ENCODE measurements at places on chromosomes 2 and 18. TPM values are rescaled to one million over a fixed set of nuclear protein-coding genes. Genes with fewer than 3 reads are reported as not detected.

The PSMA8 gene
- 1.4 TPM for polyA plus RNA-seq

The AFF3 gene
- polyA plus RNA-seq = 7.4 TPM

The NEU2 gene
- polyA plus RNA-seq = not detected

The ATP6V1B1 gene
- polyA plus RNA-seq = not detected

The CTDP1 gene
- 6.6 TPM for polyA plus RNA-seq

The IL1A gene
- polyA plus RNA-seq = not detected

The ELOA2 gene
- polyA plus RNA-seq = not detected

The SPATA3 gene
- polyA plus RNA-seq = not detected

The GCG gene
- not detected for polyA plus RNA-seq

DNA sequence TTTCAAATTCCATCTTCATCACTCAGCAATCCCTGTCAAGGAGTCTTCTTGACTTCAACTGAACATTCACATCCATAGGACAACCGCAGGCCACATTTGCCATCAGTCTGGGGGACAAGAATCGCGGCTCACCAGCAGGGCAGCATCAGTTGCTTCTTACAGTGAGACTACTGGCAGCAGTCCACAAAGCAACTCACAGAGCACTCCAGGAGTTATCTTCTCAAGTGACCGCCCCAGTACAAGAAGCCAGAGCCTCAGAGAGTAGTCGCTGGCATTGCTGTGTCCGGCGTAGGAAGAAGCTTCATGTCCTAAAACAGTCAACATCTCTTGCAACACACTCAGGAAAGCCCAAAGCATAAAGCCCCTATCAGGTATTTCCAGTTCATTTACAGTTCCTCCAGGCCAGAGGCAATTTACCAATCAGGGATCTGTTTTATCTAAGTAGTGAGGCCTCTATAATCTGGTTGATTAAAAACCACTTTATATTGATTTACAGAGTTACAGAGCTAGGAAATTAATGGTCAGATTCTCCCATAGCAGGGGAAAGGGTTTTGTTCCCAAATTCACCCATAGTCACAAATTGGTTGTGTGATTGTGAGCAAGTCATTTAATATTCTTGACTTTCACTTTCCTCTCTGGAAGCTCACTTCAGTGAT is 177.3 kb downstream of the NBAS start:
- H3K27me3 ChIP-seq = no peaks in the 10 kb centered on the region
- H3K36me3 ChIP-seq = peaks cover 29% of the 10 kb centered on the region
- H3K4me3 ChIP-seq = no peak overlapping the region
- no peak overlapping the region for H3K27ac ChIP-seq

DNA sequence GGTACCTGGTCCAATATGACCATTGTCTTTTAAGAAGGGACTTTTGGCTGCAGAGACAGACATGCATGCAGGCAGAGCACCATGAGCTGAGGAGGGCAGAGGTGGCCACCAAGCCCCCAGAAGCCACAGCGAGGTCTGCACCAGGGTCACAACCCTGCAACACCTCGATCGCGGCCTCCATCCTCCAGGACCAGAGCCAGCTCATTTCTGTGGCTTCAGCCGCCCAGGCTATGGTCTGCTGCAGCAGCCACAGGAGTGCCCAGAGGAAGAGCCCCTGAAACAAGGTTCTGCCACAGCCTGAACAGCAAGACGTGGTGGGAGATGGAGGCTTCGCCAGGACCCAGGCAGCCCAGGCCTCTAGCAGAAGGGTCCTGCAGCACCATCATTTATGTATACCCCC is 53.9 kb downstream of the ANKMY1 start:
- no peaks in the 10 kb centered on the region for H3K4me1 ChIP-seq
- H3K36me3 ChIP-seq = no peaks in the 10 kb centered on the region
- DNase-seq = no peak

DNA sequence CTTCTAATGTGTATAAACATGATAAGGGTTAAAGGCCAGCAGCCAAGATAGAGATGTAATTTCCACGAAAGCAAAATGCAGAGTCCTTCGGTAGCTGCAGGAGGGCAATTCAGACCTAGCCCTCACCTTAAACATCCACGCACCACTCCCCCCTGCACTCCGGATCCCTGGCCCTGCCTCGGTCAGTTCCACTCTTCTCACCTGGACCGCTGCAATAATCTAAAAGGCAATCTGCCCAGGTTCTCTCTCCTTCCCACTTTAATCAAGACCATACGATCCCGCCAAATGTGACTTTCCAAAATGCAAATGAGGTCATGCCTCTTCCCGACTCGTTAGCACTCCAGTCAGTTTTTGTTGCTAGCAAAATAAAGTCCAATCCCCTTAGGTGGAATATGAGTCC is 485.2 kb downstream of the EIPR1 start:
- H3K27me3 ChIP-seq = peaks cover 10% of the 10 kb centered on the region
- H3K4me1 ChIP-seq = no peaks in the 10 kb centered on the region
- H3K36me3 ChIP-seq = no peaks in the 10 kb centered on the region
- H3K4me3 ChIP-seq = no peak overlapping the region
- no peak for DNase-seq
- no peak overlapping the region for H3K27ac ChIP-seq

GRCh38 chr2:196939371-196939770 is 12.9 kb upstream of the PGAP1 start:
- DNase-seq = no peak
- H3K4me3 ChIP-seq = no peak overlapping the region
- H3K27me3 ChIP-seq = no peaks in the 10 kb centered on the region
- H3K36me3 ChIP-seq = no peaks in the 10 kb centered on the region

GRCh38 chr18:30106356-30106755 is 936.2 kb downstream of the DSC3 start:
- H3K4me1 ChIP-seq = no peaks in the 10 kb centered on the region
- H3K36me3 ChIP-seq = peaks cover 3% of the 10 kb centered on the region
- no peak overlapping the region for H3K27ac ChIP-seq
- H3K4me3 ChIP-seq = no peak overlapping the region

GRCh38 chr2:3487432-3487831 is 31.9 kb downstream of the ADI1 start:
- no peak overlapping the region for H3K4me3 ChIP-seq
- DNase-seq = no peak
- peaks cover 4% of the 10 kb centered on the region for H3K36me3 ChIP-seq
- H3K27me3 ChIP-seq = no peaks in the 10 kb centered on the region
- peaks cover 28% of the 10 kb centered on the region for H3K4me1 ChIP-seq

DNA sequence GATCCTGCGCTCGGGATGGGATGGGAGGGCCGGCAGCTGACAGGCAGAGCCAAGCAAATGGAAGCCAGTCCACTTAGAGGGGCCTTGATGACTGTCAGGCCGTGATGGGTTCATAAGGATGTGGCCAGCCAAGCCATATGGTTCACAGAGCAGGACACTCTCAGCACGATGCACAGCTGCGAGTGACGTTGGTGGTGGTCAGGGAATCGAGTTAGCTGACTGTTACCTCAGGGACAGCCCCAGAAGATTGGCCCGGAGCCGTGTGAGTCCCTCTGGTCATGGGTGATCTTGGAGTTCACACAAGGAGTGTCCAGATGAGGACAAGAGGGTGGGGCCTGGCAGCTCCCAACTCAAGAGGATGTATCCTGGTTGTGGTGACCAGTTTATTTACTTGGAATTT is 70.2 kb downstream of the TPGS2 start:
- H3K27ac ChIP-seq = no peak overlapping the region
- peaks cover 8% of the 10 kb centered on the region for H3K27me3 ChIP-seq
- H3K36me3 ChIP-seq = no peaks in the 10 kb centered on the region
- H3K4me3 ChIP-seq = no peak overlapping the region

GRCh38 chr2:60544062-60544461 is 9.4 kb downstream of the BCL11A start:
- no peak for DNase-seq
- no peak overlapping the region for H3K27ac ChIP-seq
- H3K4me1 ChIP-seq = peaks cover 15% of the 10 kb centered on the region
- H3K27me3 ChIP-seq = peaks cover 38% of the 10 kb centered on the region

DNA sequence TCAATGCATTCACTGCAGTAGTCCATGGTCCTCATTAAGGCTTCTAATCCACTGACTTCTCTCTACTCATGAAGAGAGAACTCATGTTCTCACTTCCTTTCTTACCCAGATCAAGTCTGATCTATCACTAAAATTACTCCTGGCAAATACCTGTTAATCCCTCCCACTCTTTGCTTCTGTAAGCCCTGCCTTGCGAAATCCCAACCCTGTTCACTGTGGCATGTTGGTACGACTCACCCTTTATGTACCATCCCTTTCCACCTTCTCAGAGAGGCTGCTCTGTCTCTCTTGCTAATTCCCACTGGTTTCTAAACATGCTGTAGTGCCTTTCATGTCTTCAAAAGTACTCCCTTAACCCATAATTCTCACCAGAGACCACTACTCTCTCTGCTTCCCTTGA is 272.2 kb upstream of the ACVR2A start:
- H3K4me1 ChIP-seq = no peaks in the 10 kb centered on the region
- H3K36me3 ChIP-seq = no peaks in the 10 kb centered on the region
- H3K27me3 ChIP-seq = peaks cover 2% of the 10 kb centered on the region
- H3K27ac ChIP-seq = no peak overlapping the region
- H3K4me3 ChIP-seq = no peak overlapping the region
- no peak for DNase-seq

GRCh38 chr18:71249791-71250190 is 960.9 kb downstream of the SOCS6 start:
- no peaks in the 10 kb centered on the region for H3K27me3 ChIP-seq
- DNase-seq = no peak
- H3K4me1 ChIP-seq = no peaks in the 10 kb centered on the region

DNA sequence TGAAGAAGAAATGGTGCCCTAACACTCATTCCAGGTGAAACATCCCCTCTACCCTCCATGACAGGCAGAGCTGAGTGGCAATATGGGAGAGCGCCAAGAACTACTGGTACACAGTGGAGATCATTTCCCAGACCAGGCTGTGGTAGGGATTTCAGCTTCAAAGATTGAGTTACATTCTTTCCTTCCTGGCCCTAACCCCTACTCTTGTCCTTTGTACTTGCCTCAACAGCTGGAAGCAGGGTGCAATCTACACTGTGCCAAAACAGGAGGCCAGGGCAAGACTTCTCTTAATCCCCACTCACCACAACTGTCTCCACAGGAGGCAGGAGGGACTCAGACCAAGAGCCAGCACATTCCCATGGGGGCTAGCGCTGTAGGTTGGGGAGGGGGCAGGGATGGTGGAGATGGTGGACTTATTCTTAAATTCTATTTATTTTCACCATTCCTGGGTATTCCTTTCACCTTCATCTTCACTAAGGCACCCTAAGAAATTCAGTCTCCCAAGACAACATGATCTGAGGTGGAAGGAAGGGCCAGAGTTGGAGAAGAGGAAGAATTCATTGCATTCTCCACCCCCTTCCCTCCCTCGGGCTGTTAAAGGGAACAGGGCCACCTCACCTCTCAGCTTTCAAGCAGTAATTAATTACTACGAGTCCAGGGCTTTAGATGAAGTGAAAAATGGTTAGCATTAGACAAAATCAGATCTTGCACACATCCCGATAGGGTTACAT is 65.9 kb downstream of the AAK1 start:
- H3K27ac ChIP-seq = peak overlapping the region; percentile 59
- no peak for DNase-seq
- peaks cover 5% of the 10 kb centered on the region for H3K36me3 ChIP-seq
- H3K27me3 ChIP-seq = no peaks in the 10 kb centered on the region
- peaks cover 92% of the 10 kb centered on the region for H3K4me1 ChIP-seq

DNA sequence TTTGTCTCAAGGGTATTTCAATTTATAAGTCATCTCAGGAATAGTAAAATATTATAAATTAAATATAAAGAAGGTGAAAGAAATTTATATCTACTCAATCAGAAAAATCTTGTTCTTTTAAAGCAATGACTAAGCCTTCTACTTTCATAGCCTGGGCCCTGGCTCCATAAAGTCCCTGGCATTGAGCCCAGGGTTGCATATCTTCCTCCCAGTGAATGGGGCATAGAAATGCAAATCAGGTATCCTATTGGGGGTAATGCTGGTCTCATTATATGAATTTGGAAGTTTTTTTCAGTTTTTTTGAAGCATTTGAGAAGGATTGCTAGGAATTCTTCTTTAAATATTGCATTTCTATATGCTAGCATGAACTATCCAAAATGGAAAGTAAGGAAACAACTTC is 73.9 kb upstream of the MC2R start:
- H3K36me3 ChIP-seq = no peaks in the 10 kb centered on the region
- H3K4me1 ChIP-seq = no peaks in the 10 kb centered on the region
- no peak overlapping the region for H3K27ac ChIP-seq
- peaks cover 2% of the 10 kb centered on the region for H3K27me3 ChIP-seq
- H3K4me3 ChIP-seq = no peak overlapping the region

DNA sequence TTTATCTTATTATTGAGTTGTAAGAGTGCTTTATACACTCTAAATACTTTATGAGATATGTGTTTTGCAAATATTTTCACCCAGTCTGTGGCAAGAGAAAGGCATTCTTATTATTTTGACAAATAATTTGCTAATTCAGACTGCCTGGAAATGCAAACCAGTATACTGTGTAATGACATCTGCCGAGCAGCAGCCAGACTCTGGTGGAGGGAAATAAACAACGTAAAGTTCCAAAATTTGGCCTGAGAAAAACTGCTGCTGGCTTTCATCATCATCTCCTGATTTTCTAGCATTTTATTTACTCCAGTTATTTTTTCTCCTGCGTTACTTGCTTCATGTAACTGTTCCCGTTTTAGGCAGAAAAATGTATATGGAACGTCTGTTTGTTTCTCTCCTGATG is 161.6 kb downstream of the RNF152 start:
- DNase-seq = no peak
- no peak overlapping the region for H3K27ac ChIP-seq
- no peaks in the 10 kb centered on the region for H3K36me3 ChIP-seq
- peaks cover 6% of the 10 kb centered on the region for H3K27me3 ChIP-seq
- H3K4me3 ChIP-seq = no peak overlapping the region

DNA sequence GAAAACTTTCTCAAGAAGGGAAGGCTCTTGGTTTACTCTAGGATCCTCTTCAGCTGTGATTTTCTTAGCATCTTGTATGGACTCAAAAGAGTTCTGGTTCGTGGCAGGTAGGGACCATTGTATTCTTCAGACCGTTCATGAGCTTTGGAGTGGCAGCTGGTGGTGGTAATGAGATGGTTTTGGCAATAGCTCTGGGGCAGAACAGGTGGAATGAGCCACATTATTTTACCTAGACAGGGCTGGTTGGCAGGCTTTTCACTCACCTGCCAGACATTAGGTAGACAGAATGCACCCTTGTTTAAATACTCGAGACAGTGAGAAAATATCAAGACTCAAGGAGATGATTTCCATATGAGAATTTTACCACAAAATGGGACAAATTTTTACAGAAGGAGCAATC is 26.2 kb upstream of the MGAT5 start:
- DNase-seq = no peak
- peaks cover 69% of the 10 kb centered on the region for H3K4me1 ChIP-seq
- H3K27ac ChIP-seq = no peak overlapping the region
- peaks cover 12% of the 10 kb centered on the region for H3K36me3 ChIP-seq
- H3K4me3 ChIP-seq = no peak overlapping the region

GRCh38 chr2:226981791-226982326 is 146.0 kb downstream of the RHBDD1 start:
- no peak overlapping the region for H3K4me3 ChIP-seq
- peaks cover 2% of the 10 kb centered on the region for H3K27me3 ChIP-seq
- H3K36me3 ChIP-seq = peaks cover 8% of the 10 kb centered on the region
- DNase-seq = no peak
- H3K4me1 ChIP-seq = no peaks in the 10 kb centered on the region

DNA sequence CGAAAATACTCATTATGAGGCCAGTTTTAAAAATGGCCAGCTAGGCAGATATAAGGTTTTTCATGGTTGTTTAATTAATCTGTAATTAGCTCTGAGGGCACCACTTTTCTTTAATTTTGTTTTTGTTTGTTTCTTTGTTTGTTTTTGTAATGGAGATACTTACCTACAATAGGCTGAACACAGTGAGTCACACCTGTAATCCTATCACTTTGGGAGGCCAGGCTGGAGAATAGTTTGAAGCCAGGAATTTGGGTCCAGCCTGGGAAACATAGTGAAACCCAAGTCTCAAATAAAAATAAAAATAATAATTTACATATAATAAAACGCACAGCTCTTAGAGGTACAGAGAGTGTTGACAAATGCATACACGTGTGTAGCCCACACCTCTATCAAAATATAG is 56.8 kb upstream of the MSH2 start:
- no peak overlapping the region for H3K27ac ChIP-seq
- no peak for DNase-seq
- peaks cover 6% of the 10 kb centered on the region for H3K27me3 ChIP-seq

Measured in immature natural killer cell (primary cell).